Stimulated activated CD8-positive, alpha-beta memory T cell treated with anti-CD3 and anti-CD28 coated beads, Interleukin-7, amount 100 ng/mL, for 4 hours (primary cell): ENCODE measurements at places on chromosomes 2 and 18.

DNA sequence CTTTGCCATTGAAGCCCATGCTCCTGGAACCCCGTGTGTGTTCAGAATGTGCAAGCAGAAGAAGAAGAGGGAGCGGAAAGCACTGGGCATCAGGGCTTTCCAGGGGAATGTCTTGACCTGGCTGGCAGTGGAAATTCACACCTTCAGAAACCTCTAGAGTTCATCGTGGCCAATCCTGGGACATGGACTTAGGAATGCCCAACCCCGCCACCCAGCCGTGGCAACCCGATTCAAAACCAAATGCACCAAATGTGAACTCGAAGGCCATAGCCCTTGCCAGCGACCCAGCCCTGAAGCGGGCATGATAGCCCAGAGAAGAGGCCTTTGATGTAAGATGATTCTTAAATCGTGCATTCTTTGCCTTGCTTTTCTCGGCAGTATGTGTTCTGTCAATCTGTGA, 69.4 kb downstream of the ADI1 start:
- DNase-seq: no peak

- DNase-seq: no peak
Observed at GRCh38 chr2:114265261-114265660, 177.2 kb upstream of the DPP10 start.

- DNase-seq: no peak
Observed at GRCh38 chr2:69123182-69123581, 110.2 kb downstream of the ANTXR1 start.

DNA sequence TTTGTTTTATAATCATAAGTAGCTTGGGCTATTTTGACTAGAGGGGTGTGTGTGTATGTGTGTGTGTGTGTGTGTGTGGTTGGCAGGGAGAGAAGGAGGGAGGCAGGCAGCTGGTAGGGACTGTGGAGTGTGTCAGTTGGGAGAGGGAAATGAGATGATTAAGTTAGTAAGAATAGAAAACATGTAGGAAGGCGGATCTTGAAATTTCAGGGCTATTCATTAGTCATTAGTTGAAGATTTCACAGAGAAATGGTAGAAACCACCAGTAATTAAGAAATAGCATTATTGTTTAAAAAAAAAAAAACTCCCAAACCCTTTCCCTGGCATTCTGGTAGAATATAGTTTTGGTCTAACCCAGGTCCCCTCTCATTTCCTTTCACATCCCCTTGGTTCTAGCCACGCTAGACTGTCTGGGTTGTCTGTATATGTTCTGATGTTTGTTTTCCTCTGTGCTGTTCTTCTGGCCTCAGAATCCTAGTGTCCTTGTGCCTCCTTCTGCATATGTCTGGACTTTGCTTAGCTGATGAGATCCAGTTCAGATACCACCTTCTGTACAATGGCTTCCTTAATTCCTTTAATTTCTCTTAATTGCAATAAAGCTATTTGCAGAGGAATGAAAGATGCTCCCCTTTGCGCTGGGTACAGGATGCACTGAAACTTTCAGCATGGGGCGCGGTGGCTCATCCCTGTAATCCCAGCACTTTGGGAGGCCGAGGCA, 161.6 kb downstream of the NEDD4L start:
- DNase-seq: no peak

DNA sequence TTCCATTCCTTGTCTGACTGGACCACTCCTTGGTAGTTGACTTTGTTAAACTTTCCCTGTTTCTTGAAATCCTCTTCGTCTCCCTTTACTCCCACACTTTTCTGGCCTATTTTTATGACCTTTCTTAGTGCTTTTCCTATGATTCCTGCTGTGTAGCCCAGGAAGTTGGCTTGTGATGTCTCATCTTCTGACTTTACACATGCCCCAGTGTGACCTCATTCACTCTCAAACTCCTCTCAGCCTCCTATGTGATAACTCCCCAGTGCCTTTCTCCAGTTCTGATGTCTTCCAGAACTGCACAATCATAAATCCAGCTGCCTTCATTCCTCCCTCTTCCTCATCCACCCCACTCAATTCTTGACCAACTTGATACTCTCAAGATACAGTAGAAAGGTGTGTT, 407.6 kb downstream of the TGIF1 start:
- DNase-seq: no peak

DNA sequence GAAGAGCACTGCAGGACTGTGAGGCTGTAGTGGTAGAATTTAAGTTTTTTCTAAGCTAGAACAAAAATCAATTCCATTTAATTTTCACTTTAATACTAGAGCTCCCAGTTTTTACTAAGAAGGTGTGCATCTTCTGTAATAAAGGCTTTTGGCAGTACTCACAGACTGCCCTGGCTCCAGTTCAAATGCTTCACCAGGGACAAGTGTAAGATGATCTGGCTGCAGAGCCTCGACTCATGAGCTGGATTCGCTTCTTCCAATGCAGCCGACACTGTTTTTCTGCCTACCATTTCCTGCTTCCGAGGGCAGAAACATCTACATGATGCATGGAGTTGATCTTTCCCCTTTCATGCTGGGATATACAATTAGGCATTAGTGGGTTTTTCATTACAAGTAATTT, 87.0 kb downstream of the FARSB start:
- no peak for DNase-seq

- no peak for DNase-seq
Observed at GRCh38 chr2:80519699-80520291, 215.2 kb upstream of the LRRTM1 start.

DNA sequence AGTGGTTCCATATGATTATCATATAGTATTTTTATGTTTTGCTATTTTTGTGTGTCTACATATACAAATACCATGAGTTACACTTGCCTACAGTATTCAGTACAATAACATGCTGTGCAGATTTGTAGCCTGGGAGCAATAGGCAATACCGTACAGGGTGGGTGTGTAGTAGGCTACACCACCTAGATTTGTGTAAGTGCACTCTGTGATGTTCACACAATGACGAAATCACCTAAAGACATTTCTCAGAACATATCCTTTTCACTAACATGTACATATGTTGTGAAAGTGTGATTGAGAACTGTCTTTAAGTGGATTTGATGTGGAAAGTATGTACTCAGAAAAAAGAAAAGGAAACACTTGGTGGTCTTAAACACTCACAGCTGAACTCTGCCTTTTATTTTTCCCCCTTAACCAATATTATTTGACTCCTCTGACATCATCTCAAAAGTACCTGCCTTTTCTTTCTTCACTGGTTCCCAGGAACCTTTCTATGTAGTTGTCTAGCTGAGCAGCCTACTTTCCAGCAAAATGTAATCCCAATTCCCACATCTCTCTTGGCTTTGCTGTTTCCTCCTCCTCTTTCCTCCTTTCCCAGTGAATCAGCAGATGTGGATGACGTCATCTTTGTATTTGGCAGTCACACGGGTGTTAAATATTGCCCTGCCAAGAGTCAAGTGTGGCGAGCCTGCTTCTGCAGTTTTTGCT, 47.7 kb downstream of the OSBPL6 start:
- no peak for DNase-seq

- no peak for DNase-seq
Observed at GRCh38 chr18:30121397-30121796, 921.1 kb downstream of the DSC3 start.

GRCh38 chr18:62345909-62346308, 20.8 kb downstream of the TNFRSF11A start:
- no peak for DNase-seq

- DNase-seq: no peak
Observed at GRCh38 chr2:165627470-165627869, 158.0 kb downstream of the CSRNP3 start.

GRCh38 chr18:58152216-58152615, 108.2 kb downstream of the NEDD4L start:
- DNase-seq: no peak

- DNase-seq: no peak
Observed at GRCh38 chr18:845152-845819, 33.2 kb upstream of the YES1 start.

GRCh38 chr2:169808221-169808620, 9.6 kb downstream of the SSB start:
- DNase-seq: no peak
